ENCODE measurements at places on chromosomes 3 and 15.

DNA sequence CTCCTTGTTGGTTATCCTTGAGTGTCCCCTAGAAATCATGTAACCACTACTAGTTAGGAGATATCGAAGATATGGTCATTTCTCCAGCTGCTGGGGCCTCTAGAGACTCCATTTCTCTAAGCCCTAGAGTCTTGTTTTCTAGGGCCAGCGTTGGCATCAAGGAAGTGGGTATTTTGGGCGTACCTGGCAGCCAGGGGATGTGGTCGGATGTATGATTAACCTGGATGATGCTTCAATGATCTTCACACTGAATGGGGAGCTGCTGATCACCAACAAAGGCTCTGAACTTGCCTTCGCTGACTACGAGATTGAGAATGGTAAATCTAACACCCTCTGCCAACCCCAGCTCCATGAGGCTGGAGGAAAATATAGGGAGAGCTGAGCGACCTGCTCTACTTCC, 325.5 kb downstream of the RYR3 start:
- no peak for DNase-seq

GRCh38 chr3:25587094-25587493, 77.6 kb downstream of the TOP2B start:
- DNase-seq, result no peak

DNA sequence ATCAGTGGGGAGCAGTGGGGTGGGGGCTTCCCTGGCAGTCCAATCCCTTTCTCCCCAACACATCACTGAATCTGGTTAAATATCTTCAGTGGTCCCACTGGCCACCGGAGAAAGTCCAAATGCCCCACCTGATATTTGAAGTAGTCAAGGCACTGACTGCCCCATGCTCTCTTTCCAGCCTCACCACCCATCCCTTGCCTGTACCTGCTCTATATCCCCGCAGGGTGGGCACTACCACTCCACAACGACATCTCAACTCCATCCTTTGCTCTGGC, 101.7 kb downstream of the DAPK2 start:
- DNase-seq, result no peak

DNA sequence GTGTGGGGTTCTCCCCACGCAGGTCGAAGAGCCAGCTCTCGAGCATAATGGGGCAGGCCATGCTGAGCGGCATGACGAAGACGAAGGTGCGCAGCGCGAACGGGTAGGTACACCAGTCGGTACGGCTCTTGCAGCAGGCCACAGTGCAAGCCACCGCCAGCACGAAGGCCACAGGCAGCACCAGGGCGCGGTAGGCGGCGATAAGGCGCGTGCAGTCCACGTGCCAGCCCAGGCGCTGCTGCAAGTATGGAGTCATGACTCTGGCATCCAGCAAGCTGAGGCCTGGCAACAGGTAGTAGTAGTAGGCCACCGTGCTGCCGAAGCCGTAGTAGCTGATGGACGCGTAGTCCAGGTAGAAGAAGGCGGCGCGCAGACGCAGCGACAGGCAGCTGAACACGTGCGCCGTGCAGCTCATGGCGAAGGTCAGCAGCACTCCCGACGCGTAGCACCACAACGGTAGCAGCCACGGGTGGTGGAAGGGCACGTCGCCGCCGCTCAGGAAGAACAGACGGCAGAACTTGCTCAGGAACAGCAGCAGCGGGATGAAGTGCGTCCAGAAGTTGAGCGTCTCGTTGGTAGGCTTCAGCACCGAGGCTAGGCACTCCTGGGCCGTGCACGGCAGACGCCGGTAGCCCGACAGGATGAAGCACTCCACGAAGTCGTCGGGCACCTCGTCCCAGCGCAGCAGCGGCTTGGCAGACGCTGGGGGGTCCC, 797 bp downstream of the PAQR9 start:
- DNase-seq, result no peak

GRCh38 chr15:50687302-50687902, 805 bp upstream of the TRPM7 start:
- no peak for DNase-seq

- DNase-seq, result no peak
Measured at GRCh38 chr3:46663591-46664135, 29.8 kb downstream of the ALS2CL start.

- DNase-seq, result no peak
Measured at GRCh38 chr3:196412704-196413103, 19.5 kb downstream of the UBXN7 start.

GRCh38 chr3:14093831-14094230, 30.8 kb downstream of the CHCHD4 start:
- DNase-seq, result no peak

DNA sequence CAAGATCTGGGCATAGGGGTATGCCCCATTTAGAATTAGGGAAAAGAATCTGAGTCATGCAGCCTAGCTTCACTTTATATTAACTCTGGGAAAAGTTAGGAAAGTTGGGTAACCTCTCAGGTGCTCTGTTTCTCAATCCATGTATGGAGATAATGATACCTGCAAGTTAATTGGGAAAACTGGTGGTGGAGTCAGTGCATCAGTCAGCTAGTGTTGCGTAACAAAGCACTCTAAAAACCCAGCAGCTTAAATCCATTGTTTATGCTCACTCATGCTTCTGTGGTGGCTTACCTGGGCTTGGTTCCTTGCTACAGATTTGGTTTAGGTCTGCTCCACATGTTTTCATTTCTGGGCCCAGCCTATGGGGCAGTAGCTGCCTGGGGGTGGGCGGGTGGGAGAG, 91.0 kb downstream of the SMAD3 start:
- no peak for DNase-seq
